ENCODE measurements at places on chromosomes 4 and X. TPM values are rescaled to one million over a fixed set of nuclear protein-coding genes. Genes with fewer than 3 reads are reported as not detected.

GRCh38 chr4:65589331-65589730 lies 81.0 kb downstream of the EPHA5 start:
- H3K4me1 ChIP-seq, result no peaks in the 10 kb centered on the region
- no peak overlapping the region for H3K27ac ChIP-seq
- DNase-seq, result no peak
- no peaks in the 10 kb centered on the region for H3K27me3 ChIP-seq

DNA sequence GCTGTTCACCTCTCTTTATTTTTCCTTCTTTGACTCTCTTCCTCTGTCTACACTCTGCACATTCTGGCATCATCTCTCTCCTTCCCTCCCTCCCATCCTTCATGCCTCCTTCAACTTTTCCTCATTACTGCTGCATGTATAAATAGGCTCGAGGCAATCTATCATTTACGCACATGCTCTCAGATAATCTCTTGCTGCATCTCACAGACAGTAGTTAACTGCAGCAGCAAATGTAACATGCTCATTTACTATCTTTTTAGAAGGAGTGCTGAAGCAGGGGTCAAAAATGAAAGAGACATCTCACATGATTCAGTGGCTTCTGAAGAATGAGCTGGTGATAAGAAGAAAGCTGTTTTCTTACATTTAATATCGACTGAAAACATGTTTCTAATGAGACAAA lies 127.7 kb downstream of the RASL11B start:
- no peak overlapping the region for H3K27ac ChIP-seq
- H3K4me3 ChIP-seq, result no peak overlapping the region
- no peaks in the 10 kb centered on the region for H3K4me1 ChIP-seq
- H3K27me3 ChIP-seq, result no peaks in the 10 kb centered on the region

DNA sequence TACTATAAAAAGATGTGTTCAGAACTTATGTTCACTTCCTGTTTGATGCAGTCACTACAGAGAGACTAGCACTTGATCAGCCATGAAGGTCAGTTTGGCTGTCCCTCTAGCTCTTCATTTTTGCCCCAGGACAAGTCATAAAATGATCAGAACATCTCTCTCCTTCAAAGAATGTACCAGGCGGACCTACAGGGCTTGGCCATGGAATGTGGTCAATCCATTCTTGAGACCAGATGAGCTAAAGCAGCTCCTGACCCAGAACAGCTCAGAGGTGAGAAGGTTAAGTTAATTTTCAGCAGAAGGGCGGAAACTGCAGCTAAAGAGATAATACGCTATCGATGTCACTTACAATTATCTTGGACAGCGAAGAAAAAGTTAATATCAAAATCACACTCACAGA lies 49.2 kb upstream of the TAB3 start:
- H3K36me3 ChIP-seq, result no peaks in the 10 kb centered on the region
- no peaks in the 10 kb centered on the region for H3K27me3 ChIP-seq
- no peak overlapping the region for H3K27ac ChIP-seq
- no peak for DNase-seq

DNA sequence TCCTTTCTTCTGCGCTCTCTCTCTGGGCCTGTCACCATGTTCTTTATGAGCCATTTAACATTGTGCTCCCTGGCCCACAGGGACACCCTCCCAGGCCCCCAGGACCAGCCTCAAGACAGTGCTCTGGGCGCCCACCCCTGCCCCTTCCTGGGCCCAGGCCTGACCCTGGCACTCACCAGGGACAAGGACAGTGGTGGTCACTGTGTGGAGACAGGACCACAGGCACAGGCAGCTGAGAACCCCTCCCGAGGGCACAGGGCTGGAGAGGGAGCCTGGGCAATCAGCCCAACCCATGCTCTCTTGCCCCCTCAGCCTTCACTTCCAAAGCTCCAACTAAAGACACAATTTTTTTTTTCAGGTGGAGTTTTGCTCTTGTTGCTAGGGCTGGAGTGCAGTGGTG lies 218.2 kb upstream of the PSAPL1 start:
- no peak for DNase-seq
- H3K36me3 ChIP-seq, result no peaks in the 10 kb centered on the region
- no peaks in the 10 kb centered on the region for H3K27me3 ChIP-seq
- no peak overlapping the region for H3K4me3 ChIP-seq
- no peaks in the 10 kb centered on the region for H3K4me1 ChIP-seq

GRCh38 chr4:33187035-33187434 lies 2466.9 kb downstream of the PCDH7 start:
- no peaks in the 10 kb centered on the region for H3K27me3 ChIP-seq
- no peaks in the 10 kb centered on the region for H3K36me3 ChIP-seq
- no peak overlapping the region for H3K27ac ChIP-seq
- no peak for DNase-seq

- no peaks in the 10 kb centered on the region for H3K36me3 ChIP-seq
- H3K27ac ChIP-seq, result no peak overlapping the region
- DNase-seq, result no peak
- no peak overlapping the region for H3K4me3 ChIP-seq
Measured at GRCh38 chrX:80335062-80335830, 85.0 kb upstream of the TENT5D start.

DNA sequence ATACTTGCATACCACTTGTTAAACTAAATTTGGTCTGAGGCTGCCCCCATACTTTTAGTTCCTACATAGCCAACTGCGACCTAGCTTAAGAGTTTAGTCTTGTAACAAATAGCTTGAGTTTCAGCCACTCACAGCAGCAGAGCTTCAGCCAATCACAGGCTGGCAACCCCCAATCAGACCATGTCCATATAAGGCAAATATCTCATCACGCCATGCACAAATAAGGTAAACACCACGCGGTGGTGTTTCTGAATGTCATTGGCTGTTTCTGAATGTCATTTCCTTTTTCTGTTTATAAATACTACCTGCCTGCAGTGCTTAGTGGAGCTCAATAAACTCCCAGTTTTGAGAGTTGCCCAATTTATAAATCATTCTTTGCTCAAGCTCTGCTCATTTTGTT lies 143.1 kb upstream of the MAD2L1 start:
- no peak for DNase-seq
- H3K4me1 ChIP-seq, result no peaks in the 10 kb centered on the region
- no peak overlapping the region for H3K27ac ChIP-seq
- H3K36me3 ChIP-seq, result no peaks in the 10 kb centered on the region
- H3K4me3 ChIP-seq, result no peak overlapping the region
- no peaks in the 10 kb centered on the region for H3K27me3 ChIP-seq

DNA sequence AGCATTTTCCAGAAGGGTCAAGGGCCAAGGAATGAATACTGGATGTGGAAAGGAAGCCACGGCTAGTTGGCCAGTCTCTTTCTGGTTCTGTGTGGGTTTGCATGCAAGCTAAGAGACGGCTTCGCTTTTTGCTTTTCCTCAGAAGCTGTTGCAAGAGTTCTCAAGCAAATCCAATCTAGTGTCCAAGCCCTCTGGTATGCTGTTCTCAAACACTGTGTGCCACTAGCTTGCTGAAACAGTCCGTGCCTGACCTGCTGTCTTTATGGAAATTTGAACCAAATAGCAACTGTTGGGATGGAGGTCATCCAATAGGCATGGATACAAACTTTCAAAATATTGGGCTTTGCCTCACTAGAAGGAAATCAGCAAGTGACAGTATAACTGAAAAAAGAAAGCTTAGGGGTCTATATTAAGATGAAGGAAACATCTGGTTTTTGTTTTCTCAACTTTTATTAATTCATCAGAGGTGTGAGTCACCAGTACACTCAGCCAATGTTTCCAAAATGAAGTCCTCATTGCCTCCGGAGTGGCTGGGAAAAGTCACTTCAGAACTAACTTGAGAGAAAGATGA lies 70.5 kb downstream of the SLC9A6 start:
- no peaks in the 10 kb centered on the region for H3K4me1 ChIP-seq
- no peak for DNase-seq
- H3K4me3 ChIP-seq, result no peak overlapping the region
- H3K27ac ChIP-seq, result peak overlapping the region; percentile 57
- H3K27me3 ChIP-seq, result no peaks in the 10 kb centered on the region

GRCh38 chr4:113635739-113636437 lies 125.7 kb downstream of the CAMK2D start:
- H3K27ac ChIP-seq, result peak overlapping the region; percentile 70
- H3K4me1 ChIP-seq, result peaks cover 13% of the 10 kb centered on the region
- H3K36me3 ChIP-seq, result no peaks in the 10 kb centered on the region
- no peak overlapping the region for H3K4me3 ChIP-seq
- H3K27me3 ChIP-seq, result no peaks in the 10 kb centered on the region

DNA sequence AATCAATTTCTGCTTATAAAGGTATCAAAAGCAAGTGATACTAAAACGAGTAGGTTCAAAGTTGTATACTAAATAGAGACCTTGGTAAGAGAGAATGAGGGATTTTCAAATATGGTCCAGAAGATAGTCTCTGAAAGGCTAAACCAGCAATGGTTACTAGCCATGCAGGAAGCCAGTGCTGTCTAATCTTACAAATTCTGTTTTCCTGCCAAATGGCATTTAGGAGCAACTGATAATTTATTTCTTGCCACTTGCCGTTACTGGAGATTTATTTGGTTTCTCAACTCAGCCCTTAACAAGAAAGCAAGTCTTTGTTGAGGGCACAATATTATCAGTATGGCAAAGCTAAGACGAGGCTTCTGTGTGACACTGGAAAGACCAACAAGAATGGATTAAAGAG lies 47.2 kb downstream of the MAP7D3 start:
- no peak for DNase-seq
- H3K36me3 ChIP-seq, result no peaks in the 10 kb centered on the region
- no peak overlapping the region for H3K4me3 ChIP-seq

DNA sequence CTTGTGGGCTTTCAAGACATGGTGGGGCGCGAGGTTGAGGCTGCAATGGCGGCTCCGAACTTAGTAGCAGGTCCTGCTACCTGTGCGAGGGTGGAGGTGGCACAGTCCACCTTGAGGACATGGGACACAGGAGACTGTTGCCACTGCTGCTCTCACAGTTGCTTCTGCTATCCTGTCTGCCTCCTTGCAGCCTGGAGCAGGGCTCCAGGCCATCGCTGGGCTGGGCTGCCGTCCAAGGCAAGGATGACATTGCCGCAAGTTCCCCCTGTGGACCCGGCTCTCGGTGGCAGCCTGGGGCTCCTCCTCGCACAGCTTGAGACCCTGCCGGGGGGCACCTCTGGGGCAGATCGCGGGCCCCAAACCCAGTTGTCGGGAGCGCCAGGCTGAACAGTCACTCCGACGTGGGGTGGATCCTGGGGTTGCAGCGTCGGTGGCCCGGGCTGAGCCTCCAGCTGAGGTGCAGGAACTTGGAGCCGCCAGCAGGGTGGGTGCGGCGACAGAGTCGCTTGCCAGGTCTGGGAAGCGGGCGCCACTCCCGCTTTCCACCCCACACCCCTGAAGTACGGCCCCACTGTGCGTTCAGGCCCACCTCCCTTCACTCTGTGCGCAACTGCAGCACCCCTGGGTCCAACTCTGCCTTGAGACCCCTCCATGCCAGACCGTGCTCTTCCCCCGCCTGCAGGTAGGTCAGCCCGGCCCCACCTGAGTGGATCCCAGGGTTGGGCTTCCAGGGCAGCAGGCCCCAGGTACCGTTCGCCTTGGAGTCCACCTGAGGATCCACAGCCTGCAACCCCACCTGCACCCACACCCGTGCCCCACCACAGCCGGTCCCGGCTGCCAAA lies 192.7 kb upstream of the NUDT6 start:
- H3K4me1 ChIP-seq, result no peaks in the 10 kb centered on the region
- no peak for DNase-seq
- H3K4me3 ChIP-seq, result no peak overlapping the region
- no peak overlapping the region for H3K27ac ChIP-seq
- H3K36me3 ChIP-seq, result no peaks in the 10 kb centered on the region

DNA sequence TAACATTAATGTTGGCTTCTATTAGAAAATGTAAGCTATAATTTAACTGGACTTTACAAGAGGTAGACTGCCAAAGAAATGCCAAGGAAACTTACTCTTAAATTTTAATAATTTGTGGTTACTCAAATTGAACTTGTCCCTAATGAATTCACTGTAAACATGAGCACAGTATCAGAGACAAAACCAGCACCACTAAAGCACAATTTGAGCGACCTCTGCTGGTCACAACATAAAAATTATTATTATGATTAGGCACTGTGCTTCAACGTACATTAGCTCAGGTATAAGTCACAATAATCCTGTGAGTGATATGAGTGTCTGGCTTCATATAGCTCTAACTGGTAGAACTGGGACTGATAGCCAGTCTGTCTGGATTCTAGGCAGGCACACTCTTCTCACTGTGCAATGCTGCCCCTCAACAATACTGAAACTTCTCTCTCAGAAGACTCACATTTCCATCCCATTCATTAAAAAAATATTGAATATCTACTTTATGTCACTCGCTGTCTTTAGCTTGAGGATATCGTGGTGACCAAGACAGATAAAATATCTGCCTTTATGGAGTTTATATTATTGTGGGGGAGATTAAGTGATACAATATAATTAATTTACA lies 8.0 kb downstream of the NUDT6 start:
- H3K27ac ChIP-seq, result no peak overlapping the region
- H3K36me3 ChIP-seq, result no peaks in the 10 kb centered on the region
- no peak overlapping the region for H3K4me3 ChIP-seq
- no peak for DNase-seq
- H3K27me3 ChIP-seq, result no peaks in the 10 kb centered on the region

The SLC9B1 gene
- total RNA-seq, result not detected

The OPRPN gene
- not detected for total RNA-seq

The NPNT gene
- total RNA-seq, result 53.1 TPM

The ABLIM2 gene
- total RNA-seq, result 9.0 TPM

The FGFR3 gene
- total RNA-seq, result 45.4 TPM

The BEND4 gene
- total RNA-seq, result 2.1 TPM

The PLXNB3 gene
- total RNA-seq, result 6.3 TPM

The POF1B gene
- total RNA-seq, result 59.4 TPM

The DGKK gene
- not detected for total RNA-seq

The TMEM144 gene
- 35.1 TPM for total RNA-seq

The SHISA3 gene
- total RNA-seq, result 5.8 TPM
